ENCODE measurements at places on chromosomes 1 and 21.

DNA sequence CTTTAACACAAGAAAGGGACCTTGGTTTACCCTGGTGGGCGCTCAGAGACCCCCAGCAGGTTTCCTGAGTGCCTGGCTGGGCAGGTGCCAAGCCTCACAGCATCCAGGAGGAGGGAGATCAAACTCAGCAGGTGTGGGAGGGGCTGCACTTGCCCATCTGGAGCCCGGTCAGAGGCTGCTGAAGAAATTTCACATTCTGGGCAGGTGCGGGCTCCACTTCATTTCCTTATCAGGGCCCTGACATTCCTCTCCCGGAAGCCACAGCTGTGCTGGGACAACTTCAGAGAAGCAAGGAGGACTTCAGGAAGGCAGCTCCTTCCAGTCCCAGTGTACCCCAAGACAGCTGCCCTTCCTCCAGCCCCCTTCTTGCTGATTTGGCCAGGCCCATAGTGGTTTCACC is 82.9 kb downstream of the ITPKB start:
- DNase-seq = no peak

- DNase-seq = no peak
Observed at GRCh38 chr1:211601982-211602670, 23.2 kb upstream of the SLC30A1 start.

DNA sequence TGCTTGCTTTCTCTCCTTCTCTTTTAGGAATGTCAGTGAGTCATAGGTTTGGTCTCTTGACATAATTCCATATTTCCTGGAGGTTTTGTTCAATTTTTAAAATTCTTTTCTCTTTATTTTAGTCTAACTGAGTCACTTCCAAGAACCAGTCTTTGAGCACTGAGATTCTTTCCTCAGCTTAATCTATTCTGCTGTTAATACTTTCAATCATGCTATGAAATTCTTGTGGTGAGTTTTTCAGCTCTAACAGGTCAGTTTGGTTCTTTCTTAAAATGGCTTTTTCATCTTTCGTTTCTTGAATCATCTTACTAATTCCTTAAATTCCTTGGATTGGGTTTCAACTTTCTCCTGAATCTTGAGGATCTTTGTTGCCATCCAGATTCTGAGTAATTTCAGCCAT is 321.0 kb downstream of the PTBP2 start:
- DNase-seq = no peak

GRCh38 chr1:215677112-215677511 is 110.0 kb downstream of the KCTD3 start:
- DNase-seq = no peak

- DNase-seq = no peak
Observed at GRCh38 chr1:205091043-205091740, 6.9 kb upstream of the TMEM81 start.
